ENCODE measurements at places on chromosomes 2 and 18.

- no peak for DNase-seq
Measured at GRCh38 chr2:235501673-235502031, 7.8 kb downstream of the AGAP1 start.

- no peak for DNase-seq
Measured at GRCh38 chr18:38067086-38067485, 501.5 kb upstream of the CELF4 start.

DNA sequence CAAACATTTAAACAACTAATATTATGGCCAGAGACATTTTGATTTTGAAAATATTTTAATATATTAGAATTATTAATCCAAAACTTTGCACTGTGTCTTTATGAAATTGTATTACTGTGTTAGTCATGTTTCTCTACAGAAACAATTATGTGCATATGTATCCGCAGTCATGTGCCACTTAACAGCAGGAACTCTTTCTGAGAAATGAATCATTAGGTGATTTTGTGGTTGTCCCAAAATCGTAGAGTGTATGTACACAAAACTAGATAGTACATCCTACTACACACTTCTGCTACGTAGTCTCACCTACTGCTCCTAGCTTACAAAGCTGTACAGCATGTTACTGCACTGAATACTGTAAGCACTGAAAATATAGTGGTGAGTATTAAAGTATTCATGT is 479.2 kb upstream of the DSEL start:
- DNase-seq, result no peak

DNA sequence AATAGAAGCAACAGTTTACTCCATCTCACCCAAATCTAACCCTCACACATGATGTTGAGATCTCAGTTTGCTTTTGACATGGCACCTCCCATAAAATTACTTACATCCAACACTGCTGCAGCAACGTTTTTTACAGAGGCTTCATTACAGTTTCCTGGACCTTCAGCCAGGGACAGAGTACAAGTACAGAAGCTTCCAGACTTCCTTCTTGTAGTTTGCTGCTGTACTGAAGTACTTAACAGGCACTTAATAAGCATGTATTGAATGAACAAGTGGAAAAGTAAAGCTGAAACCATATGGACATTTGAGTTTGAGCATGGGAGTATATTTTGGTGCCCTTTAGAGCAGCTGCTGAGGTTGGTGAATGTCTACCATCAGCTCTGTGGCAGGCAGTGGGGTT is 514.2 kb downstream of the PTPRM start:
- no peak for DNase-seq

DNA sequence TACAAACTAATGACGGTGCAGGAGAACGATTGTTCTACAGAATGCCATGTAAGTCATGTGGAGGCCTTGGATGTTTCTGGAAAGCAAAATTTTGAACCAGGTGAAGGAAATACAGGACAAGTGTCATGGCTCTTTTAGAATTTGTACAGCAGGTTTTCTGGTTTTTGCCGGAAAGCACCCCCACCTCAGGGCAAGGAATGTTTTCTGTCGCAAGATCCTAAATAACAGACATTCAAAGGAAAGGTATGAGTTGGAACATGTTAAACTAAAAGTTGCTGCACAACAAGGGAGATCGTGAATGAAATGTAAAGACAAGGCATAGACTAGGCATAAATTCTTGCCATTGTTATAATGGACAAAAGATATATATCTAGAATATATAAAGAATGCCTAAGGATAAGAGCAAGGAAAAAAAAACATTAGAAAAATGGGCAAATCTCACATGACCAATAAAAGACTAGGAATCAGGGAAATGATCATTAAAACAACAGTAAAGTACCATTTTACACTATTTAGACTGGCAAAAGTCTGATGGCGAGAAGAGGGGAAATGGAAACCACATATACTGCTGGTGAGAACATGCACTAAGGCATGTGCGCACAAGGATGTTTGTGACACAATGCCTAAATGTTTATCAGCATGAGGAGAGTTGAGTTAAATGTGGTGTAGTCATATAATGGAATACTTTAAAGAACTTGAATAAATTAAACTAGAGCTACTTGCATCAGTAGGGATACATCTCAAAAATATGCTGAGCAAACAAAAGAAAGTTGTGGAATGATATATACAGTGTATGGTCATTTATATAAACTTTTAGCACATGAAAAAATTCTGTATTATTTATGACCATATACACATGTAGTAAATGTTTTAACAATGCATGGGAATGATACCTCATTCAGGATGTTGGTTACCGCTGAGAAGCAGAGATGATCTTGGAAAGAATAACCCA is 127.0 kb downstream of the EML6 start:
- DNase-seq, result no peak

DNA sequence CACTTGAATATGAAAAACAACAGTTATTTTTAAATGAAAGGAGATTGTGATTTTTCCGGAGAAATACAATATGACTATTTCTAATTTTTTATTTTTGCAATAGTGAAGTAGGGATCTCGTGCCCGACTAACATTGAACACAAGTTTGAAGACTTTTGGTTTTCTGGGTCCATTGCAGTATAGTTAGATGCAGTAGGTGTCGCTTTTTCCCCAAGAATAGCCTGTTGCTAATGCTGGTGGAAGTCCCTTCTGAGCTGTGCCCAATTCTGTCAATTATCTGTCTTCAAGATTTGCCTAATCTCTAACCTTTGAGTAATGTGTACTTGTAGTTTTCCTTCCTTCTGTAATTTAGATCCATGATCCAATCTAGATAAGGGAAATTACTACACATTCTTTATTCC is 36.5 kb downstream of the SEMA4F start:
- peak; percentile 67 for DNase-seq

DNA sequence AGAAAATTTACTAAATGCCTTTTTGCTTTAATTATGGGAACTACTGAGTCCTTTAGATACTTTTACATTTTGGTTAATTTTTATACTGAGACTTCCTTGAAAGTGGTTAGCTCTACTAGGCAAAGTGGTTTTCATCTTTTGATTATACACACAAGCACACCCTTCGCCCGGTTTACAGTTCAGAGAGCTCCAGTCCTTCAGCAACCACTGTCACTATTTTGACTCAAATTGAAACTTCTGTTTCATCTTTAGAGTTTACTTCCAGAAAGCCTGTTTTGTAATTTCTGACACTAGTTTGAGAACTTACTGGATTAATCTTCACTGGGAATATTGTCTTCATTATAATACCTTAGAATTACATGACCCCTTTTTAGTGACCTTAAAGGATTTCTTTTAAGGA is 140.3 kb upstream of the FOSL2 start:
- DNase-seq, result no peak

DNA sequence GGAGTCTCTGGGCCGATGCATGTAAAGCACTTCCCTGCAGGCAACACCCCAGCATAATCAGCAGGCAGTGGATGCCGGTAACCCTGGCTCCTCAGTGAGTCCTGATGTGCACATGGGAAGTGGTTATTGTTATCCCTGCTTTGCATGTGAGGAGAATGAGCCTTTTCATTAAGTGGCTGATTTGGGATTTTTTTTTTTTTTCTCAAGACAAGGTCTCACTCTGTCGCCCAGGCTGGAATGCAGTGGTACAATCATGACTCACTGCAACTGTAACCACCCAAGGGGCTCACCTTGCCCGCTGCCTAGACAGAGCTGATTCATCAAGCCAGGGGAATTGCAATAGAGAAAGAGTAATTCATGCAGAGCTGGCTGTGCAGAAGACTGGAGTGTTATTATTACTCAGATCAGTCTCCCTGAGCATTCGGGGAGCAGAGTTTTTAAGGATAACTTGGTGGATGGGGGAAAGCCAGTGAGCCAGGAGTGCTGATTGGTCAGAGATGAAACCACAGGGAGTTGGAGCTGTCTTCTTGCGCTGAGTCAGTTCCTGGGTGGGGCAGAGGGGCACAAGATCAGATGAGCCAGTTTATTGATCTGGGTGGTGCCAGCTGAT is 95.4 kb downstream of the SOCS6 start:
- peak; percentile 99 for DNase-seq

GRCh38 chr2:68357605-68358337 is 7.3 kb upstream of the PLEK start:
- peak; percentile 72 for DNase-seq

GRCh38 chr2:108633409-108633808 is 85.9 kb upstream of the RANBP2 start:
- no peak for DNase-seq

DNA sequence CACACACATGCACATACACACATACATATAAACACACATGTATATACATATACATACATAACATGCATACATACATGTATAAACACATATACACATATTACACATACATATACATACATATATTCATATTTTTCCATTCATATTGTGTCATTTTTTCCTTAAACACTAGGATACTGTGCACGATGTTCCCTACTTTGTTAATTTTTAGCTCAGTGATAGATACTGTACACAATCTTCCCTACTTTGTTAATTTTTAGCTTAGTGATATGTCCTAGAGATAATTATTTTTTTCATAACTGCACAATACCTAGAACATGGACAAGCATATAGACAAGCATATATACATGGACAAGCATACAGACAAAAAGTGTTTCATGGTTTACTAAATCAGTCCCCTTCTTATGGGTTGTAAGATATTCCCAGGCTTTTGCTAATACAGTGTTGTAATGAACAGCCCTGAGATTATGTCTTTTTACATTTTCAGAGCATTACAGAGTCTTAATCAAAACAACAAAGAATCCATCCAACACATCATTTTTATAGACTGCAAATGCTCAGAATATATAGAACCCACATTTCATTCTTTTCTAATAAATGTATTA is 75.6 kb downstream of the PID1 start:
- DNase-seq, result no peak
